Heart right ventricle (tissue), 16 donors: ENCODE measurements at places on chromosomes 16 and 17. TPM values are rescaled to one million over a fixed set of nuclear protein-coding genes. Genes with fewer than 3 reads are reported as not detected.

DNA sequence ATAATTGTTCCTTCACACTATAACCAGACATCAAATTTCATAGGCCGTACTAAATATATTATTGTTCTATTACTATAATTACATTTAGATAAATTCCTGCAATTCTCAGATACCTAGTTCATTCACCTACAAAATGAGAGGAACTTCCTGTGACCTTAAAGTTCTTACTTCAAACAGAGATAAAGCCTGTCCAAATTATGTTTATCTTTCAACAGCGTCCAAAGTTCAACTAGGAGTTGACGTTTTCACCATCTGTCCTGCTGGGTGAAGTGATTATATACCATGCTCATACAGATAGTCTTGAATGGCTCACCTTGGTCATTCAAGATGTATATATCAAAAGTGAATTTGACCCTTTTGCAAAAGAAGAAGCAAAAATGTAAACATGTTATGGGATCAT, 440.6 kb downstream of the CDH8 start:
- no peak for DNase-seq

Gene RBFOX1
- 82.9 TPM for total RNA-seq

DNA sequence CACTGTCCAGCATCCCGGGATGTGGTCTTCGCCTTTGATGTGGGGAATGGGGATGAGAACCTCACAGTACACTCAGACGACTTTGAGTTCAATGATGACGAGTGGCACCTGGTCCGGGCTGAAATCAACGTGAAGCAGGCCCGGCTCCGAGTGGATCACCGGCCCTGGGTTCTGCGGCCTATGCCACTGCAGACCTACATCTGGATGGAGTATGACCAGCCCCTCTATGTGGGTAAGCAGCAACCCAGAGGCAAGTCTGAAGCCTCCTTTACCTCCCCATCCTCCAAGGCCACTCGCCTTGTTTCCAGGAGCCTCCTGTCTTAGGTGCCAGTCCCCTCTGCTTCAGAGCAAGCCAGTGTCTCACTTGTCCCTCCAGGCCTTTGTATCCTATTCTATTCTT, 10.2 kb downstream of the CNTNAP1 start:
- no peak for DNase-seq

- DNase-seq, result no peak
Observed at GRCh38 chr17:45650561-45650960, 133.6 kb upstream of the CRHR1 start.

Gene TBC1D3I
- 0.42 TPM for total RNA-seq

DNA sequence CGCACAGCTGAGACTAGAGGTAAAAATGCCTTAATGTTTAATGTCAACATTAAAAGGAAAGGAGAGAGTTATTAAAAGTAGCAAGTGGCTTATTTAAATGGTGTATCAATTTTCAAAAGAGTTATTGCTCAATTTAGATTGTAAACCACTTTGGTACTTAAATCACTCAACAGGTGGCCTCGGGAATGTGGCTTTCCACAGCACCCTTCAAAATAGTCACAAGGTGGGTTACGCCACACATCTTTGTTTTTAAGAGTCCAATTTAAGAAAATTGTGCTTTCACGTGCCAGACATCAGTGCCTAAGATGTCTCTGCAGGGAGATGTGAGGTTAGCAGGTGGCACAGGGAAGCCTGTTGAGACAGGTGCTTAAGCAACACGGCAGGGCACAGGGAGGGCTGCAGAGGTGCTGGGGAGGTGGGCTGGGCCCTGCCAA, 27.5 kb upstream of the ADCY7 start:
- no peak for DNase-seq

GRCh38 chr17:46736100-46736499, 82.4 kb downstream of the WNT3 start:
- no peak for DNase-seq

- DNase-seq, result no peak
Observed at GRCh38 chr17:55709440-55709839, 13.2 kb downstream of the TMEM100 start.

GRCh38 chr17:20098314-20098713, 89.2 kb downstream of the SPECC1 start:
- no peak for DNase-seq

DNA sequence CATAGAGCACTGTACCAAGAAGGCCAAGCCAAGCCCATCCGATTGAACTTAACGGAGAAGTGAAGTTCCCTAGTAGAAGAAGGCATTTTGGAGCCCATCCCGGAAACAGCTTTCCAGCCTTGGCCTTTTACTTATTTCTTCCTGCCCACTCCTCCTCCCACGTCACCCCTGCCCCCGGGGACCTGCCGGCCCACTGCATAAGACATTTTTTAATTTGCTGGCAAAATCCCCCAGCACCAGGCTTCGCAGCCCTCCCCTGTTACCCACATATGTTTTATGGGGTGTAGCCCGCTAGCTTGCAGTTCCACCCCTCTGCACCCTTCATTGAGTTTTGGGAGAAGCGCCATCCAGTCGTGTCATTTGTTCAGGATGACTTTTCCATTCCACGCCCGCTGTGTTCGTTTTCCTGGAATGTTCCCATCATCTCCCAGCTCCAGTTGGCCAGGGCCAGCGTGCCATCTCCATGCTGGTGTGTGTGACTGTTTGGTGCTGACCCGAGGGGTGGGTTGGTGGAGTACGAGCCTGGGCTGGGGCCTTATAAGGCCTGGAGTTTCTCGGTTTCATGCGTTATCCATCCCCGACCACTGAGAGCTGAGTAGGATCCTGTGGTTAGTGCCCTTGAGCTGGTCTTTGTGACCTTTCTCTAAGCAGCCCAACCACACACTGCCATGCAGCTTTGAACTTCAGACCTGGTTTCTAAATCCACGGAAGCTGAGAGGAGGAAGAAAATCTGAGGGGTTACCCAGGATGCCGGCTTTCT, 20.0 kb upstream of the TBX2 start:
- no peak for DNase-seq

Gene PABPN1L
- total RNA-seq, result not detected
